Adrenal gland (tissue), 19 donors: ENCODE measurements at places on chromosomes 4 and X. TPM values are rescaled to one million over a fixed set of nuclear protein-coding genes. Genes with fewer than 3 reads are reported as not detected.

PRRG3 gene
- total RNA-seq = 0.35 TPM

NXT2 gene
- total RNA-seq = 6.9 TPM

CDX4 gene
- not detected for total RNA-seq

PDE6B gene
- total RNA-seq = 26.6 TPM

NPFFR2 gene
- not detected for total RNA-seq

DNA sequence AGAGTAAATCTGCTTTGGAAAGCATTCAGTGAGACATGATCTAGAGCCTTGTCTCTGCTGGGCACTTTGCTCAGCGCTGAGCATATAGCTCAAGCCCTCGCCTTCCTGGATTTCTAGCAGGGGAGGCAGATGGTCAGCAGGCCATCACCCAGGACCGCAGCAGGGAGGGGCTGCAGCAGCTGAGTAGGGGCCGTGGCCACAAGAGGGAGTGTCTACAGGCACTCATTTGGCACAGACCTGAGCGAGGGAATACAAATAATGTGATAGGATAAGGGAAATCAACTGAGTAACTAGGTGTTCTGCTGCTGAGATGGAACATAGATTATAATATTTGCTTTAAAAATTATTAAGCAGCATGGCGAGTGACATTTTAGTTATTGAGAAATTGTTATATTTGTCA is 30.2 kb downstream of the OFD1 start:
- H3K27me3 ChIP-seq = no peaks in the 10 kb centered on the region
- no peak overlapping the region for H3K4me3 ChIP-seq
- DNase-seq = no peak
- peaks cover 23% of the 10 kb centered on the region for H3K36me3 ChIP-seq

- H3K27me3 ChIP-seq = no peaks in the 10 kb centered on the region
- no peak overlapping the region for H3K27ac ChIP-seq
- H3K4me1 ChIP-seq = no peaks in the 10 kb centered on the region
- DNase-seq = no peak
Measured at GRCh38 chr4:26522478-26522877, 32.2 kb upstream of the CCKAR start.

- H3K4me3 ChIP-seq = no peak overlapping the region
- H3K36me3 ChIP-seq = no peaks in the 10 kb centered on the region
- no peaks in the 10 kb centered on the region for H3K27me3 ChIP-seq
- no peaks in the 10 kb centered on the region for H3K4me1 ChIP-seq
- DNase-seq = no peak
Measured at GRCh38 chr4:56195025-56195424, 192.3 kb downstream of the AASDH start.

DNA sequence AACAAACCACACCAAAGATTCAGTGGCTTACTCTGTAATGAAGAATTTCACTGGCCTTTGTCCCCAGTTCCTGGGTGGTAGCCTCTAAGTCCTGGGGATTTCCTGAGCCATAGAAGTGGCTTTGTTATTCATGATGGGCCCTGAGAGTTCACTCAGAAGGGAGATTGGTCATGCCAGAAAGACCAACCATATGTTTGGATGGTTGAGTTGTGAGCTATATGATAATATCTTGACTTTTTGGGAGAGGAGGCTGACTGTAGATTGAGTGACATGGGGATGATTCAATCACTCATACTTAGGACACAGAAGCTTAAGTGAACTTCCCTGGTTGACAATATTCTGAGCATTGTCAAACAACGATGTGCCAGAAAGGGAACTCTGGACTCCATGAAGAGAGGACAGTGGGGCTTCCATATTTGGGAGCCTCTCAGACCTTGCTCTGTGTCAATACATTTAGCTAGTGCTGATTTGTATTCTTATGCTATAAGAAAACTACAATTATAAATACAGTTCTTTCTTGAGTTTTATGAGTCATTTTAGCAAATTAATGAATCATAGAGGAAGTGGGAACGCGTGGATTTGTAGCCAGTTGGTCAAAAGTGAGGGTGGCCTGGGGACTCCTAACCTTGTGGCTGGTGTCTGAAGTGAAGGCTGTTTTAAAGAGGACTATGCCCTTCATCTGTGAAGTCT is 392.0 kb downstream of the GBA3 start:
- H3K4me1 ChIP-seq = no peaks in the 10 kb centered on the region
- no peak overlapping the region for H3K4me3 ChIP-seq
- no peaks in the 10 kb centered on the region for H3K36me3 ChIP-seq
- no peak for DNase-seq

DNA sequence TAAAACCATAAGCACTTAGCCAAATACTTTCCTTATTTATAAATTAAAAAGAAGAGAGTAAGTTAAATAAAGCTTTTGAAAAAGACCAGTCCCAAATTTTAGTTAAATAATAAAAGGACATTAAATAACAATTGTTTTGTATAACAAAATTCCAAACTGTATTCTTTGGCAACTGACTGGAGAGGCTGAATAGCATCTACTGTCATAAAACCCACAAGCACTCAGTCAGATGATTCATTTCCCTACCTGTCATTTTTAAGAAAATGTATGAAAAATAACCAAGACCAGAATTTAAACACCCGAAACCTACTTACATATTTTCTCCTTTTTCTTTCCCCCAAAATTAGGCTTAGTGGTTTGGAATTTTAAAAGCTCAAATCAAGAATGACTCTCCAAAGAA is 32.5 kb upstream of the SMIM10L2A start:
- H3K4me3 ChIP-seq = no peak overlapping the region
- H3K4me1 ChIP-seq = no peaks in the 10 kb centered on the region
- DNase-seq = no peak
- H3K27ac ChIP-seq = no peak overlapping the region
- H3K27me3 ChIP-seq = peaks cover 4% of the 10 kb centered on the region

- H3K36me3 ChIP-seq = no peaks in the 10 kb centered on the region
- no peak overlapping the region for H3K4me3 ChIP-seq
- H3K27ac ChIP-seq = no peak overlapping the region
- DNase-seq = no peak
Measured at GRCh38 chr4:159129814-159130550, 27.1 kb downstream of the RAPGEF2 start.

DNA sequence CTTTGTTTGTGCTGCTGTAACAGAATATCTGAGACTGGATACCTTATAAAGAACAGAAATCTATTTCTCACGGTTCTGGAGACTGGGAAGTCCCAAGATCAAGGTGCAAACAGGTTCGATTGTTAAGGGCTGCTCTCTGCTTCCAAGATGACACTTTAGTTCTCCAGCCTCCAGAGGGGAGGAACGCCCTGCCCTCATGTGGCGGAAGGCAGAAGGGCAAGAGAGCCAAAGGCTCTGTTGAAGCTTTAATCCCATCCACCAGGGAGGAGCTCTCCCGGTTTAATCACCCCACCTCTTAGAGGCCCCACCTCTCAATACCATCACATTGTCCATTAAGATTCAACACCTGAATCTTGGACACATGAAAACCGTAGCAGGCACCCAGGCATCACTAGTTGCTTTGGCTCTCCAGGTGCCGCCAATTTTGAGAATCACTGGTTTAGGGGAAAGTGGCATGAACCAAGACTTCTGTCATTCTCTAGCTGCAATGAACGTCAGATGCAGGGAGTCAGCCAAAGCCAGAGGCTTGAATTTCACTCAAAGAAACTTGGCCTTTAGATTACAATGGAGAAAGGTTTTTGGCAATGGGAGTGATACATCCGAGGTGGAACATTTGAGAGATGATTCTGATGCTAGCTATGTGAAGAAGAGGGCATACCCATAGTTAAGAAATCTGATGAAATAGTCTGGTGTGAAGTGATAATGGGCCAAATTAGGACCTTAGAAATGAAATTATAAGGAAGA is 15.7 kb downstream of the FHL1 start:
- H3K36me3 ChIP-seq = no peaks in the 10 kb centered on the region
- no peak for DNase-seq
- peaks cover 6% of the 10 kb centered on the region for H3K27me3 ChIP-seq

DNA sequence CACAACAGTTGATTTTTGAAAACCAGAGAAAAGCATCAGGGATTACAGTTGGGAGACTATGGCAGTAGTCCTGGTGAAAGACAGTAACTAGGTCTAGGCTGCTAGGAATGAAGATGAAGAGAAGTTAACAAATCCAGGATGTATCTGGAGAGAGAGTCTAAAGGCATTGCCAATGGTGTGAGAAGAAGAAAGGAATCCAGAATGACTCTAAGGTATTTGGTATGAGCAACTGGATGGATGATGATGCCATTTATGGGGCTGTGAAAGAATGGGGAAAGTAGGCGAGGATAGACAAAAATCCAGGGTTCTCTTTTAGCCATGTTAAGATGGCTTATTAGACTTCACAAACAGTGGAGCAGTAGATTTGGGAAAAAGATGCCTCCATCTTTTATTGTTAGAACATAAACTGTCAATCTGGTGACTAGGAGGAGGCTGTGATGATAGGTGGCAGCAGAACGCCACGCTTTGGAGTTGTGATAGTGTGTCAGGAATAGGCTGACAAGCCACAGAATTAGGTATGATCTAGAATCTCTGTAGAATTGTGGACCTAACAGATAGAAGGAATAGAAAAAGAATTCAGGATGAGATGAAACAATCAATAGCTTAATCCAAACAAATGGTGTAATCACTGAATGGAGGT is 27.3 kb upstream of the JADE1 start:
- peak; percentile 42 for DNase-seq
- H3K4me1 ChIP-seq = no peaks in the 10 kb centered on the region
- H3K27me3 ChIP-seq = no peaks in the 10 kb centered on the region
- no peaks in the 10 kb centered on the region for H3K36me3 ChIP-seq
- H3K4me3 ChIP-seq = no peak overlapping the region

DNA sequence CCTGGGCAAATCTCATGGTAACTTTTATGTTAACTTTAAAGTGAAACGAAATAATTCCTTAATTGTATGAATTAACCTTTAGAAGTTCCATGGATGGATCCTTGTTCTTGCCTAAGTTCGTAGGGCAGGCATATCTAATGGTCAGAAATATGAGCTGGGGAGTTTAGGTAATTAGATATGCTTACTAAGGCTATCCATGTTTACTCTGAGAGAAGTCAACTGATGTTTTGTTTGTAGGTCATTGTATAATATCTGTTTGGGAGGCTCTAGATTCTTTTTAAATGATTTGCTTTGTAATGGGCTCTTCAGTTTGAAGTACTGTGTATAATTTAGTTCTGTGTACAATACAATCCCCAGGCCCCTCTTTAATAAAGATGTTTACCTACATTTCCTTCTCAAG is 117.0 kb downstream of the DCK start:
- DNase-seq = no peak
- H3K36me3 ChIP-seq = no peaks in the 10 kb centered on the region
- H3K27ac ChIP-seq = no peak overlapping the region

- H3K36me3 ChIP-seq = no peaks in the 10 kb centered on the region
- H3K27me3 ChIP-seq = no peaks in the 10 kb centered on the region
- H3K27ac ChIP-seq = peak overlapping the region; percentile 30
- peak; percentile 61 for DNase-seq
- H3K4me3 ChIP-seq = no peak overlapping the region
- no peaks in the 10 kb centered on the region for H3K4me1 ChIP-seq
Measured at GRCh38 chr4:75327804-75328512, 186.2 kb downstream of the RCHY1 start.

- H3K27me3 ChIP-seq = peaks cover 10% of the 10 kb centered on the region
- H3K36me3 ChIP-seq = no peaks in the 10 kb centered on the region
- no peak overlapping the region for H3K4me3 ChIP-seq
- no peaks in the 10 kb centered on the region for H3K4me1 ChIP-seq
- no peak for DNase-seq
- H3K27ac ChIP-seq = no peak overlapping the region
Measured at GRCh38 chrX:34578237-34578636, 78.8 kb downstream of the TMEM47 start.
